ENCODE measurements at places on chromosomes 2 and 18.

DNA sequence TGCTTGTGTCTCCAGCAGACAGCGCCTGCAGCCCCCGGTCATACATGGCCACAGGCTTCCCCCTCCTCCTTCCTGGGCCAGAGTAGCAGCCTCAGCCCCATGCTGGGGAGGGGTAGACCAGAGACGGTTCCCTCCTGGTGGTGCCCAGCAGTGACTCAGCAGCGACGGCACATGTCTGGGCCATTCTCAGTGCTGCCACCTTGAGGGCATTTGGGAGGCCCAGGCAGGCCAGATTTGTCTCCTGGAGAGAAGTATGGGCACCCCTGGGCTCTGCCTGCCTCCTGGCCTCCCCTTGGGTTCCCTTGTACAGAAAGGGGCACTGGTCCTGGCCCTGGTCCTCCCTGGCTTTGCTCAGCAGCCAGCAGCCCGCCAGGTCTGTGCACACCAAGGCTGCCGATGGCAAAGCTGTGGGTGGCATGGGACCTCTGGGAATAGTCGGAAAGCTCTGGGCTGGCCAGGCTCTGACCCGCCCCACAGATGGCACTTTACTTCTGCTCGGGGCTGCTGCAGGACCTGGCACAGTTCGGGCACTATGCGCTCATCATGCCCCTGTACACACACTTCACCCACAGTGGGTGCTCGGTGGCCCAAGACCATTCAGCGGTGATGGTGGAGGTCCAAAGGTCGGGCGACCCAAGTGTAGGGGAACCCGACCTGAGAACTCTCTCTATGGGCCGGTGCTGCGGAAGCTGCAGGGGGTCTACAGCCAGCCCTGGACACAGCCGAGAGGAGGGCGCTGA is 11.4 kb upstream of the ALPI start:
- peak; percentile 27 for DNase-seq

DNA sequence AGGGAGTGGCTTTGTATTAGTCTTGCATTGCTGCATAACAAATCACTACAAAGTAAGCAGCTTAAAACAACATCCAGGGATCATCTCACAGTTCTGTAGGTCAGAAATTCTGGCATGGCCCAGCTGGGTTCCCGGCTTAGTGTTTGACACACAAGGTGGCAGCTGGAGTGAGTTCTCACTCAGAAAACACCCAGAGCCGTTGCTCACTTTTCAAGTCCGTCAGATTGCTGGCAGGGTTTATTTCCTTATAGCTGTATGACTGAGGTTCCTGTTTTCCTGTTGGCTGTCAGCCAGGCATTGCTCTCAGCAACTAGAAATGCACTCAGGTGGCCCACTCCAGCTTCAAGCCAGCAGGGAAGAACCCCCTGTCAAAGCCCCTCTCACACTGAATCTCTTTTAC is 324.1 kb downstream of the CCDC178 start:
- no peak for DNase-seq

- no peak for DNase-seq
These were observed 12.4 kb upstream of the TRIB2 start for GRCh38 chr2:12704378-12704777.

DNA sequence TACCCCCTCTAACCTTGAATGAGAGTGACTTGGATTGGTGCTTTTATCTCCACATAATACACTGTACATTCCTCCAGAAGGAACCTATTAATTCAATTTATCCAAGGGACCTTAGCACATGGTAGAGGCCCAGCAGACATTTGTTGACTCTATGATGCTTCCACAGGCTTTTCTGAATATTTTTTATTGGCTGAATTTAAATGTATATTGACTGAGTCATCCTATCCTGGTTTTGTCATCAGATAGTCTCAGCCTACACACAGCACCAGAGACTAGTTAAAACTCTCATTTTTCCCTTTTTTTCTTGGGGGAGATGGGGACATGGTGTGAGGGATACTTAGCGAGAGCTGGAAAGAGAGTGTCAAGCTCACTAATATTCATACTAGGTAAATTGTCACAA is 101.6 kb downstream of the LRRC30 start:
- DNase-seq, result no peak

DNA sequence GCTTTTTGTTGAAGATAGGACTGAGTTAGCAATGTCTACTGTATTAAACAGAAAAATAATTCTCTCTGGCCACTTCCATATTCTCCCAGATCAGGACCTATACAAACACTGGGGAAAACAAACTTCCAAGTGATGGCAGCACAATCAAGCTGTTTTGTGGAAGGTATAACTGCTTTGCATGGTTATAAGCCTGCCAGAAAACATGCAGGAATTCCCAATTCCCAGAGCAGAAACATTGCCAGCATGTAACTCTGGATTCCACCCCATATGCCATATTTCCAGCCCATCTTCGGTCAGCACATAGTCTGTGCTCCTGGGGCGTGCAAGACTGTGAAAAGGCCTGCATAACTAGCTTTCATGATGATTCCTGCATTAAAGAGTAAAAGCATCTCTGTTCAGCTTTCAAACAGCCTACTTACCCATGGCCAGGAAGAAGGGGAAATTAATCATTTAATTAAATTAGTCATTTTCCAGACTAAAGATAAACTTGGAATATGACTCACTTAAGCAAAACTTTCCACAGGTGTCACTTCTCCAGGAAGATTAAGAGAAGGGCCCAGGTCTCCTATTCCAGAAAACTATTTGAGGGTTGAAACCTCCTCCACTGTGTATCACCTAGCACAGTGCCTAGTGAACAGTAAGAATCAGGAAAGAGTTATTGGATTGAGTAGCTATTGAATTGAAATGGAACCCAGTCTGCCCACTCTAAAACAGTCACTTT is 280.5 kb downstream of the NRXN1 start:
- peak; percentile 29 for DNase-seq

All from fibroblast of skin of abdomen (primary cell).